Cerebellar cortex (tissue), 1 donor: ENCODE measurements at places on chromosomes 13 and 19.

DNA sequence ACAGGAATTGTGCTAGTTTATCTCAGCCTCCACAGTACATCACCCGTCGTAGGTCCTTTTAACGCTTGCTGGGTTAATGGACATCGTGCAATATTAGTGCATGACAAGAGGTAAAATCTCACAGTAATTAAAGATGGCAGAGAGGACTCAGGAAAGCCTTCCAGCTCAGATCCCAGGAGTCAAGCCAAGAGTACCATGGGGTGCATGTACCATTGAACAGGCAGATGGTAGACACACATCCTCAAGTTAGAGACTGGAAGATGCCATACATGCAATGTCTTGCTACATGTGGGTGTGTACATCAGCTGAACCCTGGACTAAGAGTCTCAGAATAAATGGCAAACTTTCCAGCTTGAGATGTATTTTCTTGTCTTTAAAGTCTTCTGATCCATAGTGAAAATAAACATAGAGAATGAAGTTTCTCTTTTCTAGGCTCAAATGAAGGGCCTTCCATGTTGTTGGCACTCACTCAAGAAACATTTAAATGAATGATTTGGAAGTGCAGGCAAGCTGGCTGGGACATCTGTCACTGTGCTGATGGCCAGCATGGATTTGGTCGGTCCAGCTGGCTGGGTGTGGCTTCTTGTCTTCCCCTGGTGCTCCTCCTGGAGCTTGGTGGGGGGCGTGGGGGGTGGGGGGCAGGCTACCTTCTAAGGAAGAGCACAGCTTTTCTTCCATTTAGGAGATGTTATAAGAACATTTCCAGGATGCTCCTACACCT, 290.9 kb upstream of the MAB21L1 start:
- peak; percentile 90 for DNase-seq

- peak; percentile 87 for DNase-seq
Measured at GRCh38 chr19:11293433-11294389, 2.2 kb upstream of the TSPAN16 start.

DNA sequence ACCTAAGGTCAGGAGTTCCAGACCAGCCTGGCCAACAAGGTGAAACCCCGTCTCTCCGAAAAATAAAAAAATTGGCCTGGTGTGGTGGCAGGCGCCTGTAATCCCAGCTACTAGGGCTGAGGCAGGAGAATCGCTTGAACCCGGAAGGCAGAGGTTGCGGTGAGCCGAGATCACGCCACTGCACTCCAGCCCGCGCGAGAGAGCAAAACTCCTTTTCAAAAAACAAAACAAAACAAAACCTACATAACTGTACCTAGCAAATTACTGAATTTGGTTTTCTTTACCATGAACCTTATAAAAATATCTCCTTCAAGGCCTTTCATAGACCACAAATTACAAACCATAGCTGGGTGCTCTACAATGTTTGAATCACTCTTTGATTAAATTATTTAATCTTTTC, 760 bp downstream of the ZNF91 start:
- no peak for DNase-seq

- DNase-seq, result no peak
Measured at GRCh38 chr19:33671211-33671610, 49.5 kb downstream of the CHST8 start.

DNA sequence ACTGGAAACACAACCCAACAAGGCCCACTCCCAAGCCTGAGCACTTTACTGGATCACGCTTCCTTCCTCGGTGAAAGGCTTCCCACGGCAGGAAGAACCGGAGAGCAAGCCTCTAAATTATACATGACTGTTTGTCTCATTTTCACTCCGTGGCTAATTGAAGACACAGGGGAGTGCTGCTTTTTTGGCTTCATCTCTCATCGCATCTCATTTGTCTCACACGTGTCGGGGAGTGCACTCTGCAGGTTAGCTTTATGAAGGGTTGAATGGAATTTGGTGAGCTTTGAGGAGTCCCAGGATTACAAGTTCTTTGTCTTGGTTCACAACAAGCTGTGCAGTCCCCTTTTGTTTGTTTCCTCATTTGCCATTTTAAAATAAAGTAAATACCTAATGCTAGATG, 544.6 kb downstream of the GPC6 start:
- DNase-seq, result no peak

DNA sequence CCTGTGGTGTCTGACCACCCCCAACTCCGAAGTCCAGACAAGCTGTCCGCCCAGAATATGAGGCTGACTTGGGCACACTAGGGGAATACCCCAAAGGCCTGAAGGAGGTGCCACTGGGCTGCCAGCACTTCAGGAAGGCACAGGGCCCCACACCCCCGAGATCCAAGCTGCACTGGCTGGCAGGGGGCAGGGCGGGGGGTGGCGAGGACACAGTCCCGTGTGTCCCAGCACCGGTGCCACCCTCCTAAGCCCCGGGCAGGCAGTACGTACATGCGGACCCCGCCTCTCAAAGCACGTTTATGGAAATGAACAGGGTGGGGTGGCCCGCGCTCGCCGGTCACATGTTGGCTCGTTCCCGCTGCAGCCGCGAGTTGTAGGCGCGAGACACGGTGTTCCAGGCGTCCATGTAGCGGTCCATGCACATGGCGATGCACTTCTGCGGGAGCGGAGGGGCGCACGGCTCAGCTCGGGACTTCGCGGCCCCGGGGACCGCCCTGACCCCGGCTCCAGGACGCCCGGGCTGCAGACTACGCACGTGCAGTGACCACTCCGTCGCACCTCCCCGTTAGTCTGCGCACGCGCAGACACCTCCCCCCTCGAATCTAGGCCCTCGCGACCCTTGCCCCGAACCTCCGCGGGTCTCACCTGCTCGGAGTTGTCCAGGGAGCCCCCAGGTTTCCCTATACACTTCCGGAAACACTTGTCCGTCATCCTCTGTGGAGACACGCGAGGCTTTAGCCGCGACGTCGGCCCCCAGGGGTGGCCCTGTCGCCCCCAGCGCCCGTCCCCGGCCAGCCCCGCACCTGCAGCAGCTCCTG, 566 bp downstream of the TIMM13 start:
- DNase-seq, result peak; percentile 21

- DNase-seq, result no peak
Measured at GRCh38 chr19:6739883-6740588, 556 bp downstream of the TRIP10 start.

- DNase-seq, result no peak
Measured at GRCh38 chr19:49852631-49853126, 1.7 kb downstream of the PTOV1 start.

GRCh38 chr13:65744836-65745235, 1485.3 kb downstream of the PCDH9 start:
- no peak for DNase-seq

GRCh38 chr19:852136-853013, at the start of gene ELANE:
Gene ELANE (plus strand): TSS chr19:852303. CDS start chr19:852329, 26 bp downstream.
- DNase-seq, result no peak

DNA sequence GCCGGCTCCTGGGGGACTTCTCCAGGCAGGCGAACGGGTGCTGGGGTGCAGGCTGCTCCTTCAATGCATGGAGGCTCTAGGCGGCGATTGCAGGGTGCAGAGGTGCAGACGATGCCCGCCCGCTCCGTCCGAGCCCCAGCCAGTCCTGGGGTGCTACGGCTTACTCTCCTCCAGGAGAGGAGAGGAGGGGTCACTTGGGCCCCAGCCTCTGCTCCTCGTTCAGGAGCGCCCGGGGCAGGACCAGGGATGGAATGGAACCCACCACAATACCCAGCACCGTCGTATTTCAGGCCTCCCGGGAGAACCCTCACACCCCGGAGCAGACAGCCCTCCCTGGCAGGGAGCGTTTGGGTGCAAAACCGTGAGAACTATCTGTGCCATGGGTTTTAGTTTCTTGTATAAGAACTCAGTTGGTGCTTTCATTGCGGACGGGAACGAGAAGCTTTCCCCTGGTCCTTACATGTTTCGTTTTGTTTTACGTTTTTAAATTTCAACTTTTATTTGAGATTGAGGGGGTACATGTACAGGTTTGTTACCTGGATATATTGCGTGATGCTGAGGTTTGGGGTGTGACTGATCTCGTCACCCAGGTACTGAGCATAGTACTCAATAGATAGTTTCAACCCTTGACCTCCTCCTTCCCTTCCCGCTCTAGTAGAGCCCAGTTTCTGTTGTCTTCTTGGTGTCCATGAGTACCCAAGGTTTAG, 46.8 kb downstream of the ARHGEF18 start:
- no peak for DNase-seq

GRCh38 chr19:11137542-11138384, 17.8 kb downstream of the SPC24 start:
- peak; percentile 91 for DNase-seq

- no peak for DNase-seq
Measured at GRCh38 chr13:64680739-64681138, 2549.4 kb downstream of the PCDH9 start.

- DNase-seq, result no peak
Measured at GRCh38 chr19:48633148-48634035, 3.8 kb downstream of the DBP start.

GRCh38 chr19:49553451-49554271, 25.9 kb downstream of the RCN3 start:
- DNase-seq, result no peak

- peak; percentile 16 for DNase-seq
Measured at GRCh38 chr13:61880578-61881283, 465.1 kb upstream of the PCDH20 start.

- DNase-seq, result no peak
Measured at GRCh38 chr13:34826432-34826831, 115.6 kb upstream of the NBEA start.

DNA sequence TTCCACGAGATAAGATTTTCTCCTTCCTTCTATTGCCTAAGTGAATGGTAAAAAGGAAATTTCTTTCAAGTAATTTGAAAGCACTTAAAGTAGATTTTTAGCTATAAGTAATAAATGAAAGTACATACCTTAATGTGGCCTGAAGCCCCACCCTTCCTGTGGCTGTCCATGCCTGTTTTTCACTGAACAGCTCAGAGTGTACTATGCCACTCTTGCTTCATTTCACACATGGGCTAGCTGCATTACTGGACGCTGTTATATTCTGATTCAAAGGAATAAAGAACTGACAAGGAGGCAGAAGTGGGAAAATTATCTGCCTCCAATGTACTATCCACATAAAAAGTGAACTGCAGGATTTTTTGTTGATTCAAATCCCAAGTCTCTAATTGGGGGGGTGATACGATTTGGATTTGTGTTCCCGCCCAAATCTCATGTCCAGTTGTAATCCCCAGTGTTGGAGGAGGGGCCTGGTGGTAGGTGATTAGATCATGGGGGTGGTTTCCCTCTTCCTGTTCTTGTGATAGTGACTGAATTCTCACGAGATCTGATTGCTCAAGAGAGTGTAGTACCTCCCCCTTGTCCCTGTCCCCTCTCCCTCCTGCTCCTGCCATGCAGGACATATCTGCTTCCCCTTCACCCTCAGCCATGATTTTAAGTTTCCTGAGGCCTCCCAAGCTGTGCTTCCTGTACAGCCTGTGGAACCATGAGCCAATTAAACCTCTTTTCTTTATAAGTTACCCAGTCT, 154.7 kb upstream of the SGCG start:
- DNase-seq, result no peak

GRCh38 chr19:1365319-1366269, 18.1 kb upstream of the NDUFS7 start:
- no peak for DNase-seq

DNA sequence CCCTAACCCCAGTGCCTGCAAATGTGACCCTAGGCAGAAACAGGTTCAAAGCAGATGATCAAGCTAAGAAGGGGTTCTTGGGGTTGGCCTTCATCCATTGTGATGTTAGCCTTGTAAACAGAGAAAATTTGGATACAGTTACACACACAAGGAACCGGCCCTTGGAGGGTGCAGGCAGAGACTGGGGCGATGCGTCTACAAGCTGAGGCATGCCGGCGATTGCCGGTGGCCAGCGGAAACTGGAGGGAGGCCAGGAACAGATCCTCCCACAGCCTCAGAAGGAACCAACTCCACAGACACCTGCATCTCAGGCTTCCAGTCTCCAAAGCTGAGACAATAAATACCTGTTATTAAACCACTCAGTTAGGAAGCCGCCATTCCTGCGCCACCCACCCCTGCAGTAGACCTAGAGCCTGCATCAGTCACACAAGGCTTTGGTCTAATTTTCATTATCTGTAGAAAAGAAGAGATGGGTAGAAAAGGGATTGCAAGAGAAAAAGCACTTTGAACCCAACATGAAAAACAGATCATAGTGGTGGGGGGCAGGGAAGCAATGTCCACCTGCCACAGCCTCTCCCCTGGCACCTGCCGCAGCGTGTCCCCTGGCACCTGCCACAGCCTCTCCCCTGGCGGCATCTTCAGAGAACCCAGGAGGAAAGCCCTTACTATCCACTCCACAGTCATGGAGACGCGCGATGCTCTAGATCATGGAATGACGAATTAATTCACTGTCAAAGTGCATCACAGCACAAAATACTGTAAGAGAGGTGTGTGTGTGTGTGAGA, 119.7 kb upstream of the SOX1 start:
- DNase-seq, result no peak

DNA sequence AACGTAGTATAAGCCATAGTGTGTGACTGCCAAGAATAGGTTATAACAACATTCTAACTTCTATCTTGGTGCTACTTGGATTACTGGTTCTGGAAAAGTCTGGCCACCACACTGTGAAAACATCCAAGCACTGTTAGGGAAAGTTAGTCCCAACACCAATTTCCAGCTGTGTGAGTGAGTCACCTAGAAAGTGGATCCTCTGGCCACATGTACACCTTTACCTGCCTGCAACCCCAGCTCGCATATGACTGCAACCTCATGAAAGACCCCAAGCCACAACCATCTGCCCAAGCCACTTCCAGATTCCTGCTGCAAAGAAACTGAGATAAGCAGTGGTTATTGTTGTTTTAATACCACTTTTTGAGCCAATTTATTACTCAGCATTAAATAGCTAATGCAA, 404.5 kb downstream of the KCTD12 start:
- no peak for DNase-seq

DNA sequence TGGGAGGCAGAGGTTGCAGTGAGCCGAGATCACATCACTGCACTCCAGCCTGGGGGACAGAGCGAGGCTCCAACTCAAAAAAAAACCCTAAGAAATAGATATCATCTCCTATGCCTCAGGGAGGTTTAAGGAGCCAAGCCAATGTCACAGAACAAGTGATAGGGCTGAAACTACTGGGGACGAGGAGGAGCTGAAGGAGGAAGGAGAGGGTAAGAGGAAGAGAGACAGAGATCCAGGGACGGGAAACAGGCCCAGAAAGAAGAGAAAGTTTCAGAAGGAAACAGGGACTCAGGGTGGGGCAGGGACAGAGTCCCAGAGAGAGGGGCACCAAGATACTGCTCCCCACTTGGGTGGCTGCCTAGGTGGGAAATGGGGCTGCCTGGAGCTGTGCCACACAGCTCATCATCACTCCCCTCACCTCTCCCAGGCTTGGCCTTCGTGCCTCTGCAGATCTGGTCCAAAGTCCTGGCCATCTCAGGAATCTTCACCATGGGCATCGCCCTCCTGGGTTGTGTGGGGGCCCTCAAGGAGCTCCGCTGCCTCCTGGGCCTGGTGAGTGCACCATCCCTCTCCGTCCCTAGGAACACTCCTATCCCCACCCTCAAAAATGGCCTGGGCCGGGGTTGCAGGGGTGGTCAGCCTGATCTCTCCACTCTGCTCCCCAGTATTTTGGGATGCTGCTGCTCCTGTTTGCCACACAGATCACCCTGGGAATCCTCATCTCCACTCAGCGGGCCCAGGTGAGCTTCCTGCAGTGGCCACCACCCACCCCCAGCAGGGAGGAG, 1.5 kb downstream of the CD37 start:
- no peak for DNase-seq
